ENCODE measurements at places on chromosomes 13 and 19.
A peak's percentile ranks its signal among the peaks of the same experiment; 100 is the strongest.

GRCh38 chr13:94996445-94996844, 284.1 kb upstream of the SOX21 start:
- DNase-seq: no peak

- DNase-seq: no peak
Measured at GRCh38 chr19:3768015-3768747, 3.8 kb downstream of the RAX2 start.

GRCh38 chr19:7900931-7901330, 2.7 kb upstream of the MAP2K7 start:
- no peak for DNase-seq

- DNase-seq: peak; percentile 89
Measured at GRCh38 chr19:4910594-4911281, 1.4 kb downstream of the UHRF1 start.

DNA sequence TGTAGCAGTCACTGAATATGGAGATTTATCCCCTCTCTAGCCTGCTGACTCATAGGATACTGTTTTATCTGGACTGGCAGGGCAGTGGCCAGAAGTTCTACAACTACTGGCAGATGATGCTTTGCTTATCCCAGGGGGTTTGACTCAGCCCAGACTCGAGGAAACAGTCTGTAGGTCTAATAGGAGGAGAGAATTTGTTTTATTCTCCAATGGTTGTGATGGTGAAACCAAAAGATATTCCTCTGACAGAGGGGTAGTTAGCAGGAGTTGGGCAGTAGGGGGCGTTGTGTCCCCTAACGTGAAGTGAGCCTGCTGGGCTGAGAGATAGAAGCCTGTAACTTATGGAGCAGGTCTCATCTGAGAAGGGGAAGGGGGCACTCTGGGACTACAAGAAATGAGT, 74.9 kb downstream of the WTIP start:
- DNase-seq: no peak

DNA sequence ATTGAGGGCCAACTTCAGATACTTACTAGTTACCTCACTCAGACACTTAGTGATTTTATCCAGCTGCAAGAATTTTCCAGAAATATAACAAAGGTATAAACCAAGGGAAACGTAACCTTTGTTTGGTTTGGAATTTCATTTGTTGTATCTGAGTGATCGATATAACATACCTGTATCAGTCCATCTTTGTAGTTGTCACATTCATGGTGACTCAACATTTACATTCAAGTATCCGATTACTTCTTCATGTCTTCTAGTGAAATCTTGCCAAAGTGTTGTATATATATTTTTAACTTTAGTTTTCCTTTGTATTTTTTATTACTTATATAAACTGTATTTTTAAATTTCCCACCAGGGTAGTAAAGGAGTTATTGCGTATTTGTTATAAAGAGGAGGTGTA, 16.9 kb upstream of the MYCBP2 start:
- no peak for DNase-seq

DNA sequence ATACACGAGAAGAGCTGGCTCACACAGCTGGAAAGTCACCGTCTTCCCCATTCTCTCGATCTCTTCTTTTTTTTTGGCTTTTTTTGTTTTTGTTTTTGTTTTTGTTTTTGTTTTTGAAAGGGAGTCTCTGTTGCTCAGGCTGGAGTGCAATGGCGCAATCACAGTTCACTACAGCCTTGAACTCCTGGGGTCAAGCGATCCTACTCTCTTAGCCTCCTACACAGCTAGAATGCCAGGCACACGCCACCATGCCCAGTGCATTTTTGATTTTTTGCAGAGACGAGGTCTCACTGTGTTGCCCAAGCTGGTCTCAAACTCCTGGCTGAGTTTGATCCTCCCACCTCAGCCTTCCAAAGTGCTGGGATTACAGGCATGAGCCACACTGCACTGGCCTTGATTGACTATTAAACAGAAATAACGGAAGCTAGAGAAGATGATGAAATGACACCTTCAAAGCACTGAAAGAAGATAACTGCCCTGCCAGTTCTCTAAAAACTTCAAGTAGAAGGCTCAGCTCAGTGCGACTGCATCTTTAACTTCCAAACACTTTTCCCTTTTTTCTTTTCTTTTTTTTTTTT, 4.0 kb downstream of the FXYD3 start:
- no peak for DNase-seq

DNA sequence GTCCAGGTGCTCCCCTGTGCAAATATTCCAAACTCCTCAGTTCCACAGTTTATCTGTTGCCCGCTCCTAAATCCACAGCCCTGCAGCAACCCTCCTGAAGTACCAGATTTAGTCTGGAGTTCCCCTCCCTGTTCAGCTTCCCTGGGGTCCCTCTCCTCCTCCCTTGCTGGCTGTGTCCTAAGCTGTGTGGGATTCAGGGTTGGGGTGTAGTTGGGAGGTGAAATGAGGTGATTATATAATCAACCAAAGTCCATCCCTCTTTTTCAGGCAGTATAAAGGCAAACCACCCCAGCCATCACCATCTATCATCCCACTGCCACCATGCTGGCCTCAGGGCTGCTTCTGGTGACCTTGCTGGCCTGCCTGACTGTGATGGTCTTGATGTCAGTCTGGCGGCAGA, at the start of gene CYP2A13:
Gene CYP2A13 (plus strand): TSS at position 301 of the 400 bp plus-strand sequence. CDS start 21 bp downstream, at position 322.
- no peak for DNase-seq

DNA sequence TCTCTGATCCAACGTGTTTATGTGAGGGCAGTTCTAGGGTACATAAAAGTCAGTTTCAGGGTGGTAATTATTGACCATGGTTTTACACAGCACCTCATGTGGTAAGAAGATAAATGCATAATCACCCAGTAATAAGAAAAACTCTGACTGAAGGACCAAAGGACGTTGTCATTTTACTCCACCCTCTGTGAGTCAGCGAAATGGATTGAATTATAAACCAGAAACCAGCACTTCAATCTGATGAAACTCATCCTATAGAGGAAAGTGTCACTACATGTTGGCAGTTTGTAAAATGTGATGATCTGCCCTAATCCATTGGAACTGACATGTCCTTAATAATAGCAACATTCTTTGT, 406.8 kb downstream of the KLF5 start:
- no peak for DNase-seq
